ENCODE measurements at places on chromosomes 4 and X. TPM values are rescaled to one million over a fixed set of nuclear protein-coding genes. Genes with fewer than 3 reads are reported as not detected.

- no peak for DNase-seq
These were observed 96.5 kb downstream of the SH3RF1 start for GRCh38 chr4:169174247-169174646.

GRCh38 chrX:111035991-111036390 lies 60.0 kb upstream of the PAK3 start:
- no peak for DNase-seq

DNA sequence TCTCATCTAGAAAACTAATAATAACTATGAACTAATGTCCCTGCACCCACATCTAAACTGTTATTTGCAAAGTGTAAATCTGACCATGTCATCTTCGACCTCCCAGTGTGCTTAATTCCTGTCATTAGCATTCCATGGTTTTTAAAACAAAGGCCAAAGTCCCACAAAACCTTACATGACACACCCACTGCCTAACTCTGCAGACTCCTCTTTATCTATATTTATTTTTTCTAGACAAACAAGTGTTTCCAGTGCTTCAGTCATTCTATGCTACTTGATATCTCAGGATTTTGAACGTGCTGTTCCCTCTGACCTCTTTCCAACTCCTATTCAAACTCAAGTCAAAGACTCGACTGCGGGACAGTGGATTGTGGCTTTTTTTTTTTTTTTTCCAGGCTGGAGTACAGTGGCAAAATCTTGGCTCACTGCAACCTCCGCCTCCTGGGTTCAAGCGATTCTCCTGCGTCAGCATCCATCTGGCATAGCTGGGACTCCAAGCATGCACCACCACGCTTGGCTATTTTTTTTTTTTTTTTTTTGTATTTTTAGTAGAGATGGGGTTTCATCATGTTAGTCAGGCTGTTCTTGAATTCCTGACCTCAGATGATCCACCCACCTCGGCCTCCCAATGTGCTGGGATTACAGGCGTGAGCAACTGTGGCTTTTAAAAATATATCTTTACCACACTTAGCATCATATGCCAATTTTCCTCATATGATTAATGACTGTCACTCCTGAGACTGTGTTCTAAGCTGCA lies 1511.0 kb downstream of the ARAP2 start:
- no peak for DNase-seq

DNA sequence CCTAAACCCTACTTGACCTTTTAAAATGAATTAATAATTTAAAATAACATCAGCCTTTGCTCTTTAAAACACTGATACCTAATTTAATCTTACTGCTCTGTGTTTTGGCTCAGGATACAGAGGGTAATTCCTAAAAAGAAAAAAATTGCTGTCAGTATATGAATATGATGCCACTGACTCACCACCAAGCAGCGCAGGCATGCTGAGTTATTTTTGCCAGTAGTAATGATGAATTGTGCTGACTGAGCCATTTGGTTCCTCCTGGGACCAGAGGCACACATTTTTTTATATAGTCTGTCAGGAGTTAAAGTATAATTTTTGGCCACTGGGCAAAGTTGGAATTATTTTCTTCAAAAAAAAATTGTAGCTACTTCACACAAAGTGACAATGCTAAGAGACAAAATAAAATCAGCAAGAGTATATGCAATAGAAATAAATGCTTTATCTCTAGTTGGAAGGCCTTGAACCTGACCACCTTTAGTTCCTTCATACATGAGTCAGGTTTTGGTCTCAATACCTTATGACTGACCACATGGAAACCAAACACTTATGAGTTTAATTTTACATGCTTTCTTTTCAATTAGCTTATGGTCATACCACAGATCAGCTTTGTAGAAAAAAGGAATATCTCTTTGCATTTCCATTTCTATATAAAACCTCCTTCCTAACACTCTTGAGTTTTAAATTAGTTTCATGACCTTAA lies 115.1 kb downstream of the PPP3CA start:
- peak; percentile 69 for DNase-seq

GRCh38 chrX:154486052-154486395 lies 391 bp downstream of the UBL4A start:
- peak; percentile 60 for DNase-seq

DNA sequence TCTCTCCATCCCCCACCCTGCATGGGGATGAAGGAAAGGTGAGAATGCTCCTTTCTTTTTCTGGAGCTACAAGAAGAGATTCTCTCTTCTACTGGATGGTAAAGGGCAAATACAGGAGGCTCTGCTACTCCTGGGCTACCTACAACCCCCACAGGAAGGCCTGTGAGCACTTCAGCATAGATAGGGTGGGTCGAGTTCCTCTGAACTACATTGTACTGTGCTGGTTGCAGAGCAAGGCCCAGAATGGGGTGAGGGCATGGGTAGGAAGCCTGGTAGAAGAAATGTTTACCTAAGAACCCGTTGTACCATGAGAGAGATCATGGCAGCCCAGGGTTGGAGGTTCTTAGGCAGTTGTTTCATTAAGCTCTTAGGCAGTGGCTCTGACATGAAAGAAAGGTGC lies 510.4 kb downstream of the MID1IP1 start:
- DNase-seq = no peak

DNA sequence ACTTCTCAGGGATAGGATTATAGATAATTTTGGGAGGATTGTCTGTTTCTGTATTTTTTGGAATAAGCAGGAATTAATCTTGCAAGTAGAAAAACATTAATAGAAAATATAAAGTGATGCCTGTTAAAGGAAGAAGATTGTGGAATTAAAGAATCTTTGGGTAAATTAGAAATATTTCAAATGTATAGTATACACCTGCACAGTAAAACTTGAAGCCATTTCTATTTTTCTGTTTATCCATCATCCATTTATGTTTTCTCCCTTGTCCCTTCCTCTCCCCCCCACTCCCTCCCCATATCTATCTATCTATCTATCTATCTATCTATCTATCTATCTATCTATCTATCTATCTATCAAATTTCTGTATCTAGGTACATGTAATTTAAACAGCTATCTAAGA lies 46.9 kb upstream of the GEMIN8 start:
- DNase-seq = no peak

TBC1D14 gene
- 59.7 TPM for total RNA-seq

GLUD2 gene
- total RNA-seq = 2.2 TPM
